ENCODE measurements at places on chromosomes 13 and 19. TPM values are rescaled to one million over a fixed set of nuclear protein-coding genes. Genes with fewer than 3 reads are reported as not detected.

DNA sequence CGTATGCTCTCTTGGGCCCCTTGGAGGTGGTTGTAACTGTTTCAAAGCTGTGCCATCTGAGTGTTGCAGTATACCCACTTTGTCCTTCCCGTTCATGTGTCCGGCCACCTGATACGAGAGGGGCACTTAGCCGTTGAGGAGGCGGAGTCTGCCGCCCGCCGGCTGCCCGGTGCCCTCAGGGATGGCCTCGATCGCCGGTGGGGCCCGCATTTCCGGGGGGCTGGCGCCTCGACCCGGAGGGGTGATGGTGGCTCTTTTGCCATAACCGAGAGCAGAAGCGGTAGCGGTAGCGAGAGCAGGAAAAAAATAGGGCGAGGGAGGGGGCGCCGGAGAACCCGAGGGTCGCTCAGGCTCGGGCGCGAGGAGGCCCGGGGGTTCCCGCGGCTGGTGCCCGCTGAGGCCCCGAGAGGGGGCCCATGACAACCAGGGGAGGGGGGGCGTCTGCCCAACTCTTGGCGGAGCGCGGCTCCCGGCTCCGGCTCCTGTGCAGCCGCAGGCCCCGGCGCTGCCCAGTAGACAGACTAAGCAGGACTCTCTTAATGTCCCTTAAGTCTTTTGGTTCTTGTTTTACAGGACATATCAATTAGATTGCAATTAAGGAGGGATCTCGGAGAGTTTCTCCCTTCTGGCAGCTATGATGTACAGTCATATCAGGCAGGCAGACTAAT is 342.7 kb upstream of the SGCG start:
- DNase-seq: no peak

GRCh38 chr13:92717857-92718256 is 508.8 kb upstream of the GPC6 start:
- no peak for DNase-seq

- peak; percentile 49 for DNase-seq
Observed at GRCh38 chr19:35140207-35140961, 1.8 kb downstream of the FXYD1 start.

GRCh38 chr19:17847538-17848366 is at the start of gene JAK3:
JAK3 (minus strand) TSS chr19:17847982; CDS start chr19:17844417, 3,565 bp downstream.
- peak; percentile 86 for DNase-seq

- DNase-seq: no peak
Observed at GRCh38 chr13:107296804-107297203, 728.9 kb upstream of the ARGLU1 start.

Gene PTH2
- total RNA-seq: not detected

DNA sequence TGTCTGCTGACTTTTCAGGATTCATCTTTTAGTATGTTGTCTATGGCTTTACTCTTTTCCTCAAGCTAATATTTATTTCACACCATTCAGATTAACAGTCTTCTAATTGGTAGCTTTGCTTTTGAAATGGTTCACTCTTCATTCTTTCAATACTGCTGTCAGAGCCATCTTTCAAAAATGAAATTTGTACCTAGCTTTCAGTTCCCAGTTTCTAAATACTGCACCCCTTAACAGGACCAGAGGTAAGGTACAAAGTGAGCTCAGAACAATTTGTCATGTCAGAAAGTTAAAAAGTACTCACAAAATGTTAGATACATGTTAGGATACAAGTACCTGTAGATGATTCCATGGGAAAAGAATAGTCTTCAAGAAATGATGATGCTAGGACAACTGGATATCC is 83.0 kb downstream of the FNDC3A start:
- no peak for DNase-seq

- no peak for DNase-seq
Observed at GRCh38 chr13:75838366-75839005, 202.4 kb downstream of the LMO7 start.

Gene C5AR1
- total RNA-seq: 5.0 TPM

Gene RFPL4A
- not detected for total RNA-seq

Gene ZNF497
- total RNA-seq: 0.19 TPM

Gene IGLON5
- total RNA-seq: not detected

- DNase-seq: no peak
Observed at GRCh38 chr13:111984349-111984748, 82.6 kb upstream of the SOX1 start.

Gene CELF5
- total RNA-seq: not detected

Gene CYP4F2
- not detected for total RNA-seq

Gene POSTN
- total RNA-seq: 4.4 TPM

DNA sequence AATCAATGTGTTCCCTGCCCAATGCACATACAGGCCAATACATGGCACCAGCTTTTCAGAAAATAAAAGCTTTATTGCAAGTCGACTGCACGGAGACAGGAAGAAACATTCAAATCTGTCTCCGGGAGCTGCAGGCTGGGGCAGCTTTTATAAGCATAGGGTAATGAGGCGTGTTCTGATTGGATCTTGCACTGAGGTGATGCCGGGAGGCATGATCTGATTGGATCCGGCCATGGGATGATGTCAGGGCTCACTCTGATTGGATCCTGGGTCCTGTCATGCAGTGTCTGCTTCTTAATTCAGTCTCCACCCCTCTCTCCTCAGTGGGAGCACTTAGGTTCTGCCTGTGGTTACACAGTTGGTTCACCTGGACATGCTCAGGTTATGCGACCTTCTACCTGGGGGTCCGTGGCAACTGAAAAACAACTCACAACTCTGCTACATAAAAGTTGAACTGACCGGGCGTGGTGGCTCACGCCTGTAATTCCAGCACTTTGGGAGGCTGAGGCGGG is 11.8 kb upstream of the FBN3 start:
- peak; percentile 37 for DNase-seq

- DNase-seq: no peak
Observed at GRCh38 chr19:19126102-19126501, 12.2 kb downstream of the TMEM161A start.

GRCh38 chr13:86882835-86883234 is 788.3 kb upstream of the SLITRK5 start:
- no peak for DNase-seq

GRCh38 chr19:10352764-10353671 is 13.6 kb upstream of the ICAM3 start:
- peak; percentile 86 for DNase-seq

- DNase-seq: no peak
Observed at GRCh38 chr13:41859565-41859964, 101.3 kb downstream of the VWA8 start.

Gene PSG6
- not detected for total RNA-seq

Measured in Right ventricle myocardium inferior (tissue), 1 donor.